Activated CD8-positive, alpha-beta memory T cell treated with anti-CD3 and anti-CD28 coated beads for 1 hour (primary cell): ENCODE measurements at places on chromosomes 13 and 19.

DNA sequence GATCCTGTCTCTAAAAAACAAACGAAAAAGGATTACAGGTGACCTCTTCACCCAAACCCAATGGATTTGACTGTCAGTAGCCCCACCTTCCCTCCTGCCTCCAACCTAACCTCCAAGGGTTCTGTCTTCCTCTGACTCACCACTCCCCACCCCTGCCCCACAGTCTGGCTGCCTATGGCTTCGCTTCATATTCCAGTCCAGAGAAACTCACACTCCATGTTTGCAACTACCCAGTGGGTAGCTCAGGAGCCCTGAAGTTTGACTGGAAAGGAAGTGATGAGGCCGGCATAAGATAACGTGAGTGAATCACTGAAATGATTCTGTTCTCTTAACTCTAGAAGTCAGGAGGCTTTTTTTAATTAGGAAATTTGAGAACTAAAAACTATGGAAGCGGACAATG lies 303.9 kb downstream of the FOXO1 start:
- no peak for DNase-seq

GRCh38 chr19:30804751-30805150 lies 432.6 kb downstream of the ZNF536 start:
- no peak for DNase-seq

DNA sequence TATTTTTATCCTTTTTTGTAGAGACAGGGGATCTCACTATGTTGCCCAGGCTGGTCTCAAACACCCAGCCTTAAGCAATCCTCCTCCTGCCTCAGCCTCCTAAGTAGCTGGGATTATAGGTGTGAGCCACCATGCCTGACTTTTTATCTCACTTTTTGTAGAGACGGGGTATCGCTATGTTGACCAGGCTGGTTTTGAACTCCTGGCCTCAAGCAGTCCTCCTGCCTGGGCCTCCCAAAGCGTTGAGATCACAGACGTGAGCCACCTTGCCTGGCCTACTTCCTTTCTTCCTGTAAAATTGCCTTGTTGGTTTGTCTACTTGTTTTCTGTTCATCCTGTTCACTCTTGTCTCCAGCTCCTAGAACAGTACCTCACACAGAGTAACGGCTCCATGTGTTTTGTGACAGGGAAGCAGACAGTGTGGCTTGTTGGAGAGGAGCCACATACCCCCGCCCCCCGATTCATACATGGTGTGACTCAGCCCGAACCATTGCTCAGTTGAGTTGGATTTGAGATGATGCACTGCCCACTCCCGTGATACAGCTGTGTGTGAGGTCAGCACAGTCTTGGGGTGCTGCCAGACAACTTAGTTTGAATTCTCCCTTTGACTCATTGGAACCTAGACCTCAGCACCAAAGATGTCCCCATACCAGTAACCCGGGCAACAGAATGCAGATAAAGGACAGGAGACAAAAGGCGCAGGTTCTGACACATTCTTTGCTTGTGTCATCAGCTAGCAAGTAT lies 34.2 kb downstream of the GPR42 start:
- DNase-seq, result no peak

DNA sequence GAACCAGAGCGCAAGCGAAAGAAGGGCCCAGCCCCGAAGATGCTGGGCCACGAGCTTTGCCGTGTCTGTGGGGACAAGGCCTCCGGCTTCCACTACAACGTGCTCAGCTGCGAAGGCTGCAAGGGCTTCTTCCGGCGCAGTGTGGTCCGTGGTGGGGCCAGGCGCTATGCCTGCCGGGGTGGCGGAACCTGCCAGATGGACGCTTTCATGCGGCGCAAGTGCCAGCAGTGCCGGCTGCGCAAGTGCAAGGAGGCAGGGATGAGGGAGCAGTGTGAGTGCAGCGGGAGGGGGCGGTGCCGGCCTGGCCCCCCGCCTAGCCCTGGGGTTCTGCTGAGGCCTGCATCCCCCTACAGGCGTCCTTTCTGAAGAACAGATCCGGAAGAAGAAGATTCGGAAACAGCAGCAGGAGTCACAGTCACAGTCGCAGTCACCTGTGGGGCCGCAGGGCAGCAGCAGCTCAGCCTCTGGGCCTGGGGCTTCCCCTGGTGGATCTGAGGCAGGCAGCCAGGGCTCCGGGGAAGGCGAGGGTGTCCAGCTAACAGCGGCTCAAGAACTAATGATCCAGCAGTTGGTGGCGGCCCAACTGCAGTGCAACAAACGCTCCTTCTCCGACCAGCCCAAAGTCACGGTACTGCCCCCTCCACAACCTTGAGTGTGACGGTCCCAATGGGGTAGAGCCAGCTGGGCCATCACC lies 2.1 kb downstream of the NR1H2 start:
- DNase-seq, result no peak

GRCh38 chr19:3586127-3586626 lies 899 bp downstream of the GIPC3 start:
- DNase-seq, result peak; percentile 43

GRCh38 chr13:37192956-37193355 lies 87.5 kb upstream of the CSNK1A1L start:
- DNase-seq, result no peak

DNA sequence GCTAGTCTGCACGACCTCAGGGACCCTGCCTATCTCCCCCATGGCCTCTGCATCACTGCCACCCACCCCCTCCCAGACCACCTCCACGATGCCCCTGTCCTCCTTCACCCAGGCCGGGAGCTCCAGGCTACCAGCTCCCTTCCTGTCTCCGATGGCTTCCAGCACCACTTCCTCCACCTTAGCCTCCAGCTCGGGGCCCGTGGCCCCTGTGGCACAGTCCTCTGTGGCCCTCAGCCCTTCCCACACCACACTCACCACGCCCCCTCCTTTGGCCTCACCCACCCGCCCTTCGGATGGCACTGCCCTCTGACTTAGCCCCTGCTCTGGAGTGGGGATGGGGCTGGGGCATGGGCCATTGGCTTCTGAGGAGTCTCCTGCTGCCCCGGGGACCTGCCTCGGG lies 7.2 kb downstream of the PALM3 start:
- DNase-seq, result no peak

GRCh38 chr13:73250061-73250460 lies 191.3 kb downstream of the KLF5 start:
- DNase-seq, result no peak

- no peak for DNase-seq
Measured at GRCh38 chr13:99374169-99374991, 67.2 kb upstream of the GPR183 start.

DNA sequence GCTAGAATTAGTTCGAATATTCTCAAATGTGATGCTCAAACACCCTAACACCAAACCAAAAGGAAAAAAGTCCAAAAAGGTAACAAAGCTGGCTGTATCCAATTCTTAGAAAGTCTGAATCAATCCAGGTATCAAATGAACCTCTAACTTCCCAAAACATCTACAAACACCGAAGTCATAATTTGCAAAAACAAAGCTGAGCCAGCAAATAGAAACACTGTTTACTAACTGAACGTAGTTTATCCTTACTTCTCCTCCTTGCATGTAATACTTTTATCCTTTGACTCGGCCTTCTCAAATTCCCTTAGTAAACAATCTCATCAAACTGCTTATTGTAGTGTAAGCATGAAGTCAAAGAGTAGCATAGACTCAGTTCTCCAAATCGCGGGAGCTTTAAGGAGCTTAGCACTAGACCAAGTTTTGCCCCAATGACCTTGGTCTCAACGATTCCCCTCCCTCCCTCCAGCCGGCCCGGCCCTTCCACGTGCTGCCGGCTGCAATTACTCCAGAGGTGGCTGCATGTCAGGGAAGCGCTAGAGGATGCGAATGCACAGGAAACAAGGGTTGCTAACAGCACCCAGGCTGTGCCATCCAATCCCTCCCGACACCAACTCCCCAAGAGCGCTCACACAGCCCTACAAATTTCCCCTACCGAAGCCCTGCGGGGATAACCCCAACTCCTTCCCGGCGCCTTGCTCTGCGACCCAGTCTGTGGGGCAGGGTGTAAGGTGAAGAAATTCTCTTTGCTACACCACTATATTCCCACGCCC lies 693 bp downstream of the XPO4 start:
- no peak for DNase-seq

DNA sequence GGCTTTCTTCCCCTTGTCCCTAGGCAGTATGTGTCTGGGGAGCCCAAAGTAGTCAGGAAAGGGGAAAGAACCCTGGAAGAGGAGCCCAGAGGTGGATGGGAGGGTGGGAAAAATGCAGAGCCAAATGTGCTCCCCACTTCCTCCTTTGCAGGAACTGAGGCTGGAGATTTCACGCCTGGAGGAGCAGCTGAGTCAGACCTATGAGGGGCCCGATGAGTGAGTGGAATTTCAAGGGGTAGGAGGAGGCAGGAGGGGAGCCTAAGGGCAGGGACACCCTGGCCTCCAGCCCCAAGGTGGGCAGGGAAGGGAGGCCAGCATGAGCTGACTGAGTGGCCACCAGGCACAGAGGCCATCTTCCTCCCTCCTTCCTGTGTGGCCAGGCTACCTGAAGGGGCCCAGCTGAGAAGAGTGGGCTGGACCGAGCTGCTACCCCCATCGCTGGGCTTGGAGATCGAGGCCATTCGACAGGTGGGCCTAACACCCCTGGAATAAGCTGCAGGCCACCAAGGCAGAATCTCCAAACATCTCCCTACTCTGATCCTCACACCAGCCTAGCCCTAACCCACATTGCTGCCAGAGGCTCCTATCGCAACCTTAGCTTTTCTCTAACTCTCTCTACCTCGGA lies 14.3 kb downstream of the PTH2 start:
- DNase-seq, result no peak
